ENCODE measurements at places on chromosomes 4 and X.

DNA sequence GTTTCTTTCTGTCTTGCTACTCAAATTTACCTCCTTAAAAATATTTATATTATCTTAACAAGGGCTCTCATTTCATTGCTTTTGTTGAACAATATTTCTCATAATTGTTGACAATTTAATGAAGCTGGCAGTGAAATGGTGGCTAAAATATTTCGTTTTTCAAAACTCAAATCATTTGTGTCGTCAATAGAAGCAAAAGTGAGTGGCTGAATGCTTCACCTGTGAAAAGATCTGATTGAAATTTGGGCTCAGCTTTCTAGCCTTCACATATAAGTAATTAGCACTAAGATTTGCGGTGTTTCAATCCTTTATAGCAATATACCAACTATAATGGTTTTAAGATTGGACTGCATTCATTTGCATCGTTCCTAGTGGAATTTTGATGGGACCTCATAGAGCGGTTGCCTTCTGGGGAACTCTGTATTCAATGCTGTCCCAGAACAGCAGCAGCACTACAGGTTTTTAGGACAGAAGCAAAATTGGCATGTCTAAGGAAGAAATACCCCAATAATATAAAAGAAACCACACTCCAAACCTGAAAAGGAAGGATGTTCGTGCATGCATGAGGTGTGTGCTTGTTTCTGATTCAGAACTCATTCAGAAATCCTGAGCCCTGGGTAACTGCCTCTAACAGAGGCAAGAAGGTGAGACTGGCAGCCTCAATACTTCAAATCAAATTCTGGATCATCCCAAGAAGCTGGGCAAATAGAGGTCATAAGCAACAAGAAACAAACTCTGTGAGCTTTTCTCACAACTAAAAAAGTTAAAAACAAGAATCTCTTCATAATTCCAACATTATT lies 2.5 kb downstream of the CXCL1 start:
- H3K4me1 ChIP-seq: no peaks in the 10 kb centered on the region
- H3K36me3 ChIP-seq: no peaks in the 10 kb centered on the region
- no peaks in the 10 kb centered on the region for H3K27me3 ChIP-seq
- H3K4me3 ChIP-seq: no peak overlapping the region
- DNase-seq: no peak

GRCh38 chr4:173917255-173917960 lies 366.1 kb downstream of the FBXO8 start:
- no peaks in the 10 kb centered on the region for H3K27me3 ChIP-seq
- H3K36me3 ChIP-seq: no peaks in the 10 kb centered on the region
- H3K4me3 ChIP-seq: no peak overlapping the region
- no peak overlapping the region for H3K27ac ChIP-seq

DNA sequence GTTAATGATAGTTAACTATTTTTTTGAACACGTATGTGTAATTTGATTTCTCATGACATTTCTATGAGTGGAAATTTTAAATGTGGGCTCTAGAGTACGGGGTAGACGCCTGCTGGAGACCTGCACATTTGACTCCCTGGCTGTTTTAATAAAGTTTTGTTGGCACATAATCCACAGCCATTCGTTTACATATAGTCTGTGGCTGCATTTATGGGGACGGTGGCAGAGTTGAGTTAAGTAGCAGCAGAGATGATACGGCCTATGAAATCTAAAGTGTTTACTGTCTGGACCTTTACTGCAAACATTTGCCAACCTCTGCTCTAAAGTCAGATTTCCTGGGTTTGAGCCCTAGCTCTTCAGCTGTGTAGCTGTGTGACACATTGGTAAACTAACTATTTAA lies 118.8 kb downstream of the CHRNA9 start:
- no peak for DNase-seq
- no peaks in the 10 kb centered on the region for H3K36me3 ChIP-seq
- H3K4me3 ChIP-seq: no peak overlapping the region
- no peaks in the 10 kb centered on the region for H3K4me1 ChIP-seq
- H3K27me3 ChIP-seq: no peaks in the 10 kb centered on the region

DNA sequence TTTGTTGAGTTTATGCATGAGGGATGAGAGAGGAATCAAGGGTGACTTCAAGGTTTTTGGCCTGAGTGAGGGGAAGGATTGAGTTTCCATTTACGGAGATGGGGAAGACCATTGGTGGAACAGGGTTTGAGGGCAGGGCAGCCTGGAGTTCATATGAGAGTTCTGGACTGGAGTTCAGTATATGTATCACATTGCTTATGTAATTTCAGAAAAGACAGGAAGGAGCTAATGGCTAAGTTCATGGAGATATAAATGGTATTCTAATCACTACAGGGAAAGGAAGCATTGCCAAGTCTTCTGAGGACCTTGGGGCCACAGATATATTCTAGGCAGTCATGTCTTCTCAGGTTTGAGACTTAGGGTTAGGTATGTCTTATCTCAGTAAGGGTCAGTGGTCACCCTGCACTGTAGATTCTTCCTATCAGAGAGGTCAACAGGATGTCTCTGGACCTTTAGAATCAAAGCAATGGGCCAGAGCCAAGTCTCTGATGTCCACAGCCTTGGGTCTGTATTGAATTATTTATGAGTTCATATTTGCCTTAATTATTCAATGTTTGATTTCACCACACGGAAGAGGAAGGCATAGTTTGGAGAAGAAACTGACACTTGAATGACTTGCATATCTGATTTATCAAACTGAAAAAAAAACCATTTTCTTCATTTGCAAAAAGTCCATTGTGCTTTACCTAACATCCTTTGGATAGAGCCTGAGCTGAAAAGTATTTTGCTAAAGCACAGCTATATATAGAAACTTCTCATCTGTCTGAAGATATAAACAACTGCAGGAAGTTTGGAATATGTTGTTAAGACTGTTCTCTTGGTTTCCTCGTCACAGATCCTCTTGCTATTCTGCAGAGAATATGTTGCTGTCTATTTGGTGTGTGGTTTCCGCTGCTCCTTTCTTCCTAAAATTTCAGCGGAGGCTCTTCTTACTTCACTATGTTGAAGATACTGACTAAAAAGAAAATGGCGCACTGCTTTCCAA lies 139.5 kb downstream of the PDGFRA start:
- no peaks in the 10 kb centered on the region for H3K36me3 ChIP-seq
- no peak overlapping the region for H3K27ac ChIP-seq
- no peak overlapping the region for H3K4me3 ChIP-seq

DNA sequence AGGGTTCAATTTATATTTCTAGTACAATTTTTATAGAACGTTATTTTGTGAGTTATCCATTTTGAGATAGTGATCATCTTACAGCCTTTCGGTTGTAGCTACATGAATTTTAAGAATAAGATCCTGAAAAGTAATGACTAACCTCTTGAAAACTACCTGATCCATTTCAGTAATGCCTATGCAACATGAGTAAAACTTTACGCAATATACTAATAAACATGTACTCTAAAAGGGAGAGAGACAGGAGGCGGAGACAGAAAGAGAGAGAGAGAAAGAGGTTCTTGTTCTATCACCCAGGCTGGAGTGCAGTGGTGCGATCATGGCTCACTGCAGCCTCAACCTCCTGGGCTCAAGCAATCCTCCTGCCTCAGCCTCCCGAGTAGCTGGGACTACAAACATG lies 816.1 kb downstream of the CCSER1 start:
- no peaks in the 10 kb centered on the region for H3K4me1 ChIP-seq
- H3K4me3 ChIP-seq: no peak overlapping the region
- no peaks in the 10 kb centered on the region for H3K27me3 ChIP-seq
- no peaks in the 10 kb centered on the region for H3K36me3 ChIP-seq

DNA sequence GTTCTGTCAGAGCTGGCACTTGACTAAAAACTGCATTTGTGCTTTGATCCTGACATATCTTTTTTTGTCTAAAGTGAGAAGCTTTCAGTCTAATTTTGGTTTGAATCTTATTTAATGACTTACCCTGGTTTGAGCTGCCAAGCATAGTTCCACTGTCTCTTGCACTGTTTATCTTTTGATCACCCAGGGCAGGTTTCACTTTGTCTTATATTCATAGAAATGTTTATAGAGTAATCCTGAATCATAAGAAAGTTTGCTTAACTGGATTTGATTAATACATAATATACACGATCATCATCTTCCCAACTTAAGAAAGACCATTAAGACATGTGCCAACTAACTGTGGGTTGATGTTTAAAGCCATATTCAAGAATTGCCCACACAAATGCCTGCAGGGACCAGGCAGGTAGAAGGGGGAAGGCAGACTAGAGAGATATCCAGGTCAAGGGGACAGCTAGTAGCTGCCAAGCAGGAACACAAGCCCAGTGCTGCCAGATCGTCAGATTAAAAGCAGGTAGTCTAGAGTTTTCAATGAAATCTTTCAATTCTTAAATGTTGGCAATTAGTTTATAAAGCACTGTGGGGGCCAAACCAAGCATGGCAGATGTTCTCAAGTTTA lies 1.9 kb downstream of the GK start:
- no peak overlapping the region for H3K27ac ChIP-seq
- no peak overlapping the region for H3K4me3 ChIP-seq
- H3K4me1 ChIP-seq: peaks cover 4% of the 10 kb centered on the region
- DNase-seq: no peak
- H3K36me3 ChIP-seq: no peaks in the 10 kb centered on the region
- no peaks in the 10 kb centered on the region for H3K27me3 ChIP-seq

- H3K27ac ChIP-seq: no peak overlapping the region
- H3K4me3 ChIP-seq: no peak overlapping the region
- no peaks in the 10 kb centered on the region for H3K4me1 ChIP-seq
Observed at GRCh38 chrX:71320126-71320525, 18.6 kb downstream of the ITGB1BP2 start.

- no peaks in the 10 kb centered on the region for H3K36me3 ChIP-seq
- DNase-seq: no peak
- no peak overlapping the region for H3K27ac ChIP-seq
- no peak overlapping the region for H3K4me3 ChIP-seq
- H3K4me1 ChIP-seq: no peaks in the 10 kb centered on the region
Observed at GRCh38 chr4:178316211-178316610, 874.0 kb upstream of the AGA start.

- H3K4me1 ChIP-seq: peaks cover 6% of the 10 kb centered on the region
- no peaks in the 10 kb centered on the region for H3K36me3 ChIP-seq
- no peak for DNase-seq
- H3K27ac ChIP-seq: no peak overlapping the region
- H3K4me3 ChIP-seq: no peak overlapping the region
- H3K27me3 ChIP-seq: no peaks in the 10 kb centered on the region
Observed at GRCh38 chrX:1242891-1243402, 25.7 kb upstream of the CSF2RA start.

- H3K4me1 ChIP-seq: no peaks in the 10 kb centered on the region
- no peak overlapping the region for H3K27ac ChIP-seq
- H3K36me3 ChIP-seq: no peaks in the 10 kb centered on the region
Observed at GRCh38 chrX:15143050-15143824, 126.6 kb downstream of the ASB9 start.

DNA sequence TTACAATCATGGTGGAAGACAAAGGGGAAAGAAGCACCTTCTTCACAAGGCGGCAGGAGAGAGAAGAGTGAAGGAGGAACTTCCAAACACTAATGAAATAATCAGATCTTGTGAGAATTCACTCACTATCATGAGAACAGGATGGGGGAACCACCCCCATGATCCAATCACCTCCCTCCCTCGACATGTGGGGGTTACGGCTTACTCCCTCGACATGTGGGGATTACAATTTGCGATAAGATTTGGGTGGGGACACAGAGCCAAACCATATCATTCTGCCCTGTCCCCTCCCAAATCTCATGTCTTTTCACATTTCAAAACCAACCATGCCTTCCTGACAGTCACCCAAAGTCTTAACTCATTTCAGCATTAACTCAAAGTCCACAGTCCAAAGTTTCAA lies 88.7 kb upstream of the PGRMC2 start:
- H3K27me3 ChIP-seq: no peaks in the 10 kb centered on the region
- H3K36me3 ChIP-seq: no peaks in the 10 kb centered on the region
- H3K4me1 ChIP-seq: no peaks in the 10 kb centered on the region
- H3K4me3 ChIP-seq: no peak overlapping the region
- no peak overlapping the region for H3K27ac ChIP-seq
- DNase-seq: no peak

DNA sequence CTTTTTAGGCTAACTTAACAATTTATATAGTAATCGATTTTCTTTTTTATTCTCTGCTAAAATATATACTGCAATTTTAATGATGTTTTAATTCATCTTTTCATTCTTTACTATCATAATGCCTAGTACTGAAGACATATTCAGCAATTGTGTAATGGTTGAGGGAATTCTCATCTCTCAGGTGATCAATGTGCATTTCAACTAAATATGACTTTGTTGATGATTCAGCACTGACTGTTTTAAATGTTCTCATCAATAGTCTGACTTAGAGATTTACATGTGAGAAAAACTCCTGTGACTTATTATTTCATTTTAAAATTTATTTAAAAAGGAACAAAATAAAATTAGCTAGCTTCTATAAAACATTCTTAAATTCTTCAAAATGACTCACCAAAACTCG lies 1450.3 kb downstream of the STIM2 start:
- H3K4me1 ChIP-seq: no peaks in the 10 kb centered on the region
- H3K4me3 ChIP-seq: no peak overlapping the region
- no peak for DNase-seq
- no peaks in the 10 kb centered on the region for H3K27me3 ChIP-seq

- H3K4me3 ChIP-seq: no peak overlapping the region
- H3K27me3 ChIP-seq: no peaks in the 10 kb centered on the region
- no peak overlapping the region for H3K27ac ChIP-seq
- no peaks in the 10 kb centered on the region for H3K4me1 ChIP-seq
- DNase-seq: no peak
Observed at GRCh38 chr4:42513748-42514492, 116.6 kb downstream of the SHISA3 start.

GRCh38 chrX:51006064-51006463 lies 95.5 kb downstream of the BMP15 start:
- DNase-seq: no peak
- H3K4me1 ChIP-seq: no peaks in the 10 kb centered on the region
- H3K27me3 ChIP-seq: no peaks in the 10 kb centered on the region
- H3K27ac ChIP-seq: no peak overlapping the region
- no peak overlapping the region for H3K4me3 ChIP-seq

GRCh38 chrX:35557916-35558315 lies 240.2 kb upstream of the MAGEB16 start:
- H3K27me3 ChIP-seq: no peaks in the 10 kb centered on the region
- H3K36me3 ChIP-seq: no peaks in the 10 kb centered on the region
- H3K27ac ChIP-seq: no peak overlapping the region
- H3K4me3 ChIP-seq: no peak overlapping the region

- peak overlapping the region; percentile 28 for H3K4me3 ChIP-seq
- peaks cover 23% of the 10 kb centered on the region for H3K4me1 ChIP-seq
- no peaks in the 10 kb centered on the region for H3K27me3 ChIP-seq
- H3K36me3 ChIP-seq: no peaks in the 10 kb centered on the region
- H3K27ac ChIP-seq: peak overlapping the region; percentile 78
Observed at GRCh38 chr4:88613417-88613875, 21.2 kb downstream of the HERC3 start.

DNA sequence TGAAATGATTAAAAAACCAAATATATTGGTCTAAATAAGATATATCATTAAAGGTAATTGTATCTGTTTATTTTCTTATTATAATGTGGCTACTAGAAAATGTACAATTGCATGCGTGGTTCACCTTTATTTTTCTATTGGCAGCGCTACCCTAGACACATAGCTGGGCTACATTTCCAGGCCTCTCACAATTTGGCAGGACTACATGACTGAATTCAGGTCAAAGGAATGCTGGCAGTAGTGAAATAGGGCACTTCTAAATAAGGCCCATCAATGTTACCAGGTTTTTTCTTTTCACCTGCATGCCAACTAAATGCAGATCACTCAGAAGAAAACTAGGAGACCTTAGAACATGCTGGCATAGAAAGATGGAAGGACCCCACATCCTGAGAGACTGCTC lies 1072.9 kb upstream of the SLIT2 start:
- H3K4me1 ChIP-seq: no peaks in the 10 kb centered on the region
- DNase-seq: no peak
- H3K4me3 ChIP-seq: no peak overlapping the region
- H3K27me3 ChIP-seq: no peaks in the 10 kb centered on the region

All from effector memory CD4-positive, alpha-beta T cell (primary cell).